Large intestine (tissue), 12 donors: ENCODE measurements at places on chromosomes 5 and 9.

GRCh38 chr5:493119-493701 lies 31.0 kb downstream of the SLC9A3 start:
- no peak overlapping the region for H3K27ac ChIP-seq
- H3K36me3 ChIP-seq: peaks cover 18% of the 10 kb centered on the region
- peaks cover 8% of the 10 kb centered on the region for H3K4me1 ChIP-seq
- no peak overlapping the region for H3K4me3 ChIP-seq
- peaks cover 3% of the 10 kb centered on the region for H3K27me3 ChIP-seq

DNA sequence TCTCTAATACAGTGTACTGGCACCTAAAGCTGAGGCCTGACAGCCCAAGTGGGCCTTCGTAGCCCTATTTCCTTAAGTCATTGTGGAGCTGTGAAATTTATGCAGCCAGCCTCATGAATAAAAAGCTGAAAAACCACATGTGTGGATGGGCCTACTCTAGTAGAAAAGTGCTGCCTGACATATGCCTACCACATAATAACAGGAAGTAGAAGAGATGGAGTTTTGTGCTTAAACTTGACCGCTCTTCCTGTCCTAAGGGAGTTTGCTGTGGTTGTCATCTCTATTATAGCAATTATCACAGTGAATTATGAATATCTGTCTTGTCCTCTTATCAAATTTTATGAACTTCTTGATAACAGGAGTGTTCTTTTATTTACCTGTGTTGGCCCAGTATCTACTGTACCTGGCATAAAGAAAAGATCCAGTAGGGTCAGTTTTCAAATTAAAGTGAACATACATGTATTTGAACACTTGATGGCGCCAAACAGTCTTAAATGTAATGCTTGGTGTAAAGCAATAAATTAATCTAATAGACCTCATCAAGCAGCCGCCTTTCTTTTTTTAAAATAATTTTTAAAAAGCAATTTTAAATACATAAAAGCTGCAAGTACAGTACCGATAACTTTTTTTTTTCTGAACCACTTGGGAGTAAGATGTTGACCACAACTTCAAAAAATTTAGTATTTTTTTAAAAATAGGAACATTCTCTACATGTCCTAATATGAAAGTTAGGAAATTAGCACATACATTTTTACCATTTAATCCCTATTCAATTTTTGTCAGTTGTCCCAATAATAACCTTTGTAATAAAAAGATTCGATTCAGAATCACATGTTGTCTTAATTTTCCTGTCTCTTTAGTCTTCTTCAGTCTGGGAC lies 51.0 kb downstream of the FKTN start:
- no peak overlapping the region for H3K4me3 ChIP-seq
- H3K27ac ChIP-seq: no peak overlapping the region
- peak; percentile 16 for DNase-seq
- H3K36me3 ChIP-seq: peaks cover 4% of the 10 kb centered on the region

DNA sequence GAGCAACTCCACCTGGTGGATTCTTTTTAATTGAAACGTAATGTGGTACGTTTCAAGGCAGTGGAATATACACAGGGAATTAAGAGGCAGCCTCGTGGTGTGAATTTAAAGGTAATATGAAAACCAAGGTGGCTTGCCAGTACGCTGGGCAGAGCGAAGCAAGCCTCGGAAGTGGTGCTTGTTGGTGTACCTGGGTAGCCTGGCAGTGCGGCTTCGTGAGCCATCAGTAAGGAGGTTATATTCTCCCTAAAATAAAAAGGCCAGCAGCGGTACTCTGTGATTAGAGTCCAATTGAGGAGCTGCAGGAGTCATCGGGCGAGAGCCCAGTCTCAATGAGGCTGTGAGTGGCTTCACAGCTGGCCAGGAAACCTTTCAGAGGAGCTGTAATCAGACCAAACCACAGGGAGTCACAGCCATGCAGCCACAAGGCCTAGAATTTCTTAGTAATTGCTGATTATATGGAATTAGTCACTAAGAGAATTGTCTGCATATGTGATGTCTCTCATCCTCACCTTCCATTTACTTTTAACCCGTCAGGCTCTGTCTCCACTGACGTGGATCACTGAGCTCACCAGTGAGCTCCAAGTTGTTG lies 57.7 kb downstream of the DCP2 start:
- H3K4me1 ChIP-seq: no peaks in the 10 kb centered on the region
- H3K36me3 ChIP-seq: peaks cover 4% of the 10 kb centered on the region
- H3K4me3 ChIP-seq: no peak overlapping the region
- H3K27me3 ChIP-seq: no peaks in the 10 kb centered on the region
- H3K27ac ChIP-seq: no peak overlapping the region

DNA sequence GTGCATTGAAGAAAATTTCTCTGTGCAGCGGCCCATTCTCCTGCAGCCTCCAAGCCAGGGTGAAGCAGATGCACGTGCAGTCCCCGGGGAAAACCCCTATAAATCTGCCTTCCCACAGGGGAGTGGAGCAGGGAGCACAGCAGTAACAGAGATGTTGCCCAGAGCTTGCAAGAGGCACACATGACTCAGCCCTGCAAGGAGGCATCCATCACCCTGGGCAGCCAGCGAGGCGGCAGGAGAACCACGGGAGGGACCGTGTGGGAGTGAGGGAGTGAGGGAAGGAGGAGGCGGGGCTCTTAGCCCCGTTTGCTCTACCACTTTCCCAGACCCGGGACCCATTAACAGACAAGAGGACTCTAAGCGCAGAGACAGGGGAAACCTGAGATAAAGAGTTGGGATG lies 96.2 kb upstream of the ARAP3 start:
- H3K27me3 ChIP-seq: no peaks in the 10 kb centered on the region
- H3K36me3 ChIP-seq: no peaks in the 10 kb centered on the region
- no peak overlapping the region for H3K4me3 ChIP-seq
- H3K4me1 ChIP-seq: no peaks in the 10 kb centered on the region
- H3K27ac ChIP-seq: no peak overlapping the region

DNA sequence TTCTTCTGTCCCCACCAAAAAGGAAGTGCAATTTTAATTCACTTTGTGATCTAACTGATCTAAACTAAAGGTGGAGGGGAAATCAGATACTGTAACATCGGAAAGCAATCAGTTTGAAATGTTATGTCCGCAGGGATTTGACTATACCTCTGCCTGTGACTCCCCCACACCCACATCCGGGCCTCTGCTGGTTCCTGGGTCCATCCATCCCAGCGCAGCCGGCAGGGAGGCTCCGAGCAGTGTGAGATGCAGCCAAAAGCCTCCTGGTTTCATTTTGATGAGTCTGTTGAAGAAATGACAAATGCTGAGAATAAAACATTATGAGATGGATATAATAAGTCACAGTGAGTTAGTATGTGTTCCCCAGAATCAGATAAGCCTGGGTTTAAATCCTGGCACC lies 8.6 kb downstream of the FSTL4 start:
- H3K27me3 ChIP-seq: peaks cover 13% of the 10 kb centered on the region
- no peaks in the 10 kb centered on the region for H3K36me3 ChIP-seq
- no peak for DNase-seq
- no peak overlapping the region for H3K27ac ChIP-seq

DNA sequence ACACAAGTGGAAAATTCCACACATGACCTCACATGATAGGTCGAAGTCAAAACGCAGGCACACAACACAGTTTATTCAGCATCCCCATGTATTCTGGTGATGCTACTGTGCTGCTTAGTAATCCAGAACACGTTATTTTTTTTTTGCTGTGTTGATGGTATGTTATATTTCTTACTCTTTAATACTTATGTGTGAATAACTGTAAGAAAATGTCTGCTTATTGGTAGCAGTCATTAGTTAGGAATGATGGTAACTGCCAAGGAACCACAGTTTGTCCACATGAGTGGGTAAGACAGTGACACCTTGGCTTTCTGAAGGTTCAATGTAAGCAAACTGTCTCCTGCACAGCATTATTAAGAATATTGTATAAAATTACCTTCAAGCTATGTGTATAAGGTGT lies 107.7 kb upstream of the DAPK1 start:
- no peak overlapping the region for H3K27ac ChIP-seq
- DNase-seq: no peak

GRCh38 chr9:72858089-72858912 lies 94.6 kb downstream of the ALDH1A1 start:
- peak; percentile 86 for DNase-seq
- H3K36me3 ChIP-seq: no peaks in the 10 kb centered on the region
- H3K4me1 ChIP-seq: peaks cover 17% of the 10 kb centered on the region

- no peak overlapping the region for H3K4me3 ChIP-seq
- no peak overlapping the region for H3K27ac ChIP-seq
- peaks cover 11% of the 10 kb centered on the region for H3K4me1 ChIP-seq
- H3K27me3 ChIP-seq: no peaks in the 10 kb centered on the region
- H3K36me3 ChIP-seq: no peaks in the 10 kb centered on the region
- DNase-seq: no peak
Measured at GRCh38 chr5:67816456-67816855, 399.1 kb upstream of the PIK3R1 start.

- no peak overlapping the region for H3K4me3 ChIP-seq
- DNase-seq: no peak
- H3K27me3 ChIP-seq: peaks cover 16% of the 10 kb centered on the region
- no peaks in the 10 kb centered on the region for H3K36me3 ChIP-seq
- no peaks in the 10 kb centered on the region for H3K4me1 ChIP-seq
Measured at GRCh38 chr5:171676286-171676944, 109.2 kb upstream of the SMIM23 start.

- no peaks in the 10 kb centered on the region for H3K36me3 ChIP-seq
- DNase-seq: no peak
- H3K4me1 ChIP-seq: no peaks in the 10 kb centered on the region
- H3K27me3 ChIP-seq: no peaks in the 10 kb centered on the region
Measured at GRCh38 chr5:2170761-2171160, 288.0 kb upstream of the IRX4 start.

DNA sequence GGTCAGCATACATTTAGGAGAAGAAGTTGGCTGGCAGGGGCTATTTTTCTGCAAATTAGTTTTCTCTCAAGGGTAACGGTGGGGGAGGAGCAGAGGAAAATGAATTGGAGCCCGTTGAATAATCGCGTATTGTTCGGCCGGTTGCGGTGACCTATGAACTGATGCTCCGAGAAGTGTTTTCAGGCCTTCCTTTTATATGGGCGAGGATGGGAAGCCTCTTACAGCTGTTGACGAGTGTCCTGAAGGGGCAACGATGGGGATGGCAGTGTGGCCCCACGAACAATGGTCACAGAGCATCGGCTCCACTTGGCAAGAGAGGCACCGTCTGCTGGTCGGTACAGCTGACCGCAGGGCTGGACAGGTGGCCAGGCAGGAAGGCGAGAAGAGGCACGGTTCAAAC lies 400.7 kb downstream of the ZSWIM6 start:
- peaks cover 13% of the 10 kb centered on the region for H3K27me3 ChIP-seq
- no peak overlapping the region for H3K4me3 ChIP-seq
- no peak for DNase-seq
- H3K4me1 ChIP-seq: peaks cover 4% of the 10 kb centered on the region
- H3K36me3 ChIP-seq: no peaks in the 10 kb centered on the region
